ENCODE measurements at places on chromosomes 12 and 14.

GRCh38 chr12:13443028-13443427 lies 246.5 kb downstream of the EMP1 start:
- DNase-seq = no peak

DNA sequence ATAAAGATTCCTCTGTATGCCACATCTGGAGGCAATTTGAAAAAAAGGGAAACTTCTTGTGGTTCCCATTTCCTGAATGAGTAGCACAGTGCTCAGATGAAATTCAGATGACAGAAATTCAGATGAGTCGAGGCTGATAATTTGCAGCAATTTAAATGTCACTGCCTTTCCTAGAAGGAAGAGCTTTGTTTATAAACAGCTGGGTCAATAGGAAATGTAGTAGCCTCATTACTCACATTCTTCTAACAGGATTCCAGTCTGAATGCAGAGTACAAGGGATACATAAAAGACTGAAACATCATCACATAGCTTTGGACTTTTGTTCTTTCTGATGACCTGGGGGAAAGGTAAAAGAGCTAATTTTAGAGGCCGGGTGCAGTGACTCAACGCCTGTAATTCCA lies 11.3 kb upstream of the DACT1 start:
- no peak for DNase-seq

- DNase-seq = no peak
These were observed 62.4 kb upstream of the MED13L start for GRCh38 chr12:116339800-116340371.

DNA sequence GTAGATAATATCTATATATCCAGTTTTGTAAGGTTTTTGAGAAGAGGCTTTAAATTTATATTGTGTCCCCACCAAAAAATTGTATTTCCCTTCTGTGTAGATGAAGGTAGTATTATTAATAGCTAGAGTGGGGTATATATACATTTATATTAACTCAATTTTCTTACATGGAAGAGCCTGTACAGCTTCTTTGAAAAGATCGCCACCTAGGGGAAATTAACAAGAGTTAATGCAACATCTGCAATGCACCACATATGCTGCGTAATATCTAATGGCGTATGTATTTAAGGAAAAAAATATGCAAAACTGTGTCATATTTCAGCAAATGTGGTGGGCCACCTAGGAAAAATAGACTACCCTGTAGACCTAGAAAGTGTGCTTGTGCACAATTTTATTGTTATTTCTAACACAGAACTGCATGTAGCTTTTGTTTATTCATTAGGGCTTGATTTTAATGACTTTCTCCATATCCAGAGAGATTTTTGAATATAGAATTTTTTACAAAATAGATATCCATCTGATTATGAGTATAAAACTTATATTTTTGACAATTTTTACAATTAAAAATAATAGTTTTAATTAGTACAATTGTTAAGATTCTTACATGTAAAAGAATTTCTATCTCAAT lies 14.0 kb downstream of the CCER1 start:
- DNase-seq = no peak

- DNase-seq = no peak
These were observed 19.3 kb upstream of the SIX1 start for GRCh38 chr14:60668431-60669112.

DNA sequence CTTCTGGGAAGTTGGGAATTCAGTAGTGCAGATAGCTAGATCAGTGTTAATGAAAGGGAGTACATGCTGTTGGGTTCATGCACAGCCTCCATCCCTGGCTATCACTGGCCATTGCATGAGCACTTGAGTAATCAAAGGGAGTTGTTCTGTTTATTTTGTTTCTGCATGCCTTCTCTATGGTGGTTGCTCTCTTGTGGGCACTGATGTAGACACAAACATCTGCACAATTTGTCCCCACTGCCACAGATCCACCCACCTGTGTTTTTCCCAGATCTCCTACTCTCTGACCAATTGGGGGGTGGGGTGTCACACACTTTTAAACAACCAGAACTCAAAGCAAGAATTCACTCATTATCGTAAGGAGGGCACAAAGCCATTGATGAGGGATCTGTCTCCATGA lies 89.7 kb upstream of the DHRS4 start:
- DNase-seq = no peak

DNA sequence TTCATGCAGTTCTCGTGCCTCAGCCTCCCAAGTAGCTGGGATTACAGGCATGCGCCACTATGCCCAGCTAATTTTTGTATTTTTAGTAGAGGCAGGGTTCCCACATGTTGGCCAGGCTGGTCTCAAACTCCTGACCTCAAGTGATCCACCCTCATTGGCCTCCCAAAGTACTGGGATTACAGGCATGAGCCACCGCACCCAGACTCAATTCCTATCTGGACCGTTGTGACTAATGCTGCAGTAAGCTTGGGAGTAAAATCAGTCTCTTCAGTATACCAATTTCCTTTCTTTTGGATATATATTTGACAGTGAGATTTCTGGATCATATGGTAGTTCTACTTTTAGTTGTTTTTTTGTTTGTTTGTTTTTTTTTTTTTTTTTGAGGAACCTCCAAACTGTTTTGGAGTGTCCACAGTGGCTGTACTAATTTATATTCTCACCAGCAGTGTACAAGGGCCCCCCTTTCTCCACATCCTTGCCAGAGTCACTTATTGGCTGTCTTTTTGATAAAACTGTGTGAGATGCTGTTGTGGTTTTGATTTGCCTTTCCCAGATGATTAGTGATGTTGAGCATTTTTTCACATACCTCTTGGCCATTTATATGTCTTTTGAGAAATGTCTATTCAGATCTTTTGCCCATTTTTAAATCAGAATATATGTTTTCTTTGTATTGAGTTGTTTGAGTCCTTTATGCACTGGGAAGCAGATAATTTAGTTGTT lies 37.3 kb upstream of the EVL start:
- no peak for DNase-seq

GRCh38 chr14:100069161-100069800 lies 4.1 kb downstream of the EVL start:
- no peak for DNase-seq

DNA sequence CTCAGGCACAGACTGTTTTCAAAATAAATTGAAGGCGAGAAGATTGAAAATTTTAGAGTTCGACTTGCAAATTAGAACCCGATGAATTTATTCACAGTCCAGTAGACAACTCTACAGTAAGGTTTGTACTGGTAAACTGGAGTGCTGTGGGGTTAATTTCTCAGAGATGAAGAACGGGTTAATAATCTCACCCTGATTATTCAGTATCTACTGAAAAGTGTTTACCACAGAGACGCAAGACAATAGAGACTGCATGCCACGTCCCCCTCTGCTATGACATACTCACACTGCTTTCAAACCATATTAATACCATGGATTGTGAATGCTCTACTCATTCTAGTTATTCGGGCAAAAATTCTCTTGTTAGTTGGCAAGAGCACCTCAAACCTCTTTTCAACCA lies 36.1 kb downstream of the CFL2 start:
- DNase-seq = no peak

GRCh38 chr12:62660756-62661155 lies 194.1 kb downstream of the MON2 start:
- DNase-seq = no peak

- DNase-seq = no peak
These were observed 16.4 kb upstream of the RNASE4 start for GRCh38 chr14:20667957-20668356.

- no peak for DNase-seq
These were observed 161.7 kb downstream of the SPTSSA start for GRCh38 chr14:34300330-34300729.

DNA sequence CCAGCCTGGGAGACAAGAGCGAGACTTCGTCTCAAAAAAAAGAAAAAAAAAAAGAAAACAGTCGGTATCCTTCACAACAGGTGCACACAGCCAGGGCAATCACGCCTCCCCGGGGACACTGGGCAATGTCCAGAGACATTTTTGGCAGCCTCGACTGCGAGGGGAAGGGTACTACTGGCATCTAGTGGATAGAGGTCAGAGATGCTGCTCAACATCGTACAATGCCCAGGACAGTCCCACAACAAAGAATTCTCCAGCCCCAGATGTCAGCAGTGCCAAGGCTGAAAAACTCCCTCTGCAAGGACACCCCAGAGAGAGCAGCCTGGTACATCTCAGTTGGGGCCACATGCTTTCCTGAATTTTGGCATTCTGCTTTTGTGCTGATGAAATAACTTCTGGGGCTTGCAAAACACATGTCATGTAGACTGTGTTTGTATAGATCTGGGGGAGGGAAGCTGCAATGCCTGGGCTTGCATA lies 21.5 kb downstream of the ALDH2 start:
- no peak for DNase-seq

DNA sequence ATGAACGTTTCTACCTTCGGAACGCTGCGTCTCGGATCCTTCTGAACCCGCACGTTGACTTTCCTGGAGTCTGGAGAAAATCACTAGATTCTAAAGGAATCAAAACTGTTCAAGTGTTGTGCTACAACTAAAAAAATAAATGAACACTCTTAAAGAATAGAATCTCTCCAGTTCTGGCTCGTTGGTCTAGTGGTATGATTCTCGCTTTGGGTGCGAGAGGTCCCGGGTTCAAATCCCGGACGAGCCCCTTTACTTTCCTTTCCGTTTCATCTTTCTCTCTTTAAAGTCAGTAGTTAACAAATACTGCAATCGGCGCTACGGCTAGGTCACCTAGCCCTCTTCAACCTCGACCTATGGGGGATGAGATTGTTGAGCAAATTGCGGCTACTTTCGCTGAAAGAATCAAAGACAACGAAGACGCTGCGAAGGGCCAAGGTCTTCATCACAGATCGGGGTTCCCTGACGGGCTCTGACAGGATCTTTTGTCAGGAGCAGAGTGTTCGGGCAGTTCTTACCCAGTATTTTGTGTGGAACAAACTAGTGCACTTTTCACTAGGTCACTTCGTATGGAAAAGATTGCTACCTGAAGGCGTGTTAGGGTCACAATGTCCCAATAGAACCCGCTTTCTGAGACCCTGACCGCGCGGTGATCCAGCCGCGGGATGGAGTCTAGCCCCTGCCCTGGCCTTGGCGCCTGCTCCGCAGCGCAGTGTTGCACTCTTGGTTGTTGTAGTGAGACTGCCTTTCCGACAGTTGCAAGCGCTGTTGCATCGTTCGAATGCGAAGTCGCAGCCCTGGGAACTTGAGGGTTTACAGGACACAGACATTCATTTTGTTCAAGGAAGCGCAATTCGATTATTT lies 8.4 kb downstream of the OR6S1 start:
- peak; percentile 61 for DNase-seq

DNA sequence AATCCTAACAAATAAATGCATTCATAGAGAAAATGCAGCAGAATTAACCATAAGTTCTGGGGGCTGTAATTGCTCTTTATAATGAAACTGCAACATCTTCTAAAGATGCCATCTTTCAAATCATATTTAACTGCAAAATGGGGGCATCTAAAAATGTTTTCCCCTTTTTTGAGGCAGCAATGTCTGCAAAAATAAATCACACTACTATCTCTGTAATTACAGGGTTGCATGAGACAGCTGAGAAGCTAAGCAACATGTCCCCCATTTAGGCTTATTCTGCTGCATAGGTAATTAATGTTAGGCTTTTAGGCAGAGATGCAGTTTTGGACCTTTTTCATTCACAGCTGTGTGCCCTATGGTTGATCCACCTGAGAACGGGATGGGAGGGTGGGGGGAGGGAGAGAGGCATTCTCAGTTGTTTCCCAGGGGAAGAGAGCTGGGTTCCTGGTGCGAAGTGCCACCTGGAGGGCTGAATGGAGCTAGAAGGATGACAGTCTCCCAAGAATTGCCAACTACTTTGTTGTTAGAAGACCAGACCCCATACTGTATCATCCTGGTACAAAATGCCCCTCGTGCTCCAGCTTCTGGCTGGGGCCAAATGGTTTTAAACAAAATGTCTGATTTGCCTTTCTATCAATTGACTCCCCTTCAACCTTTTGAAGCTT lies 154.2 kb downstream of the APAF1 start:
- DNase-seq = no peak

GRCh38 chr12:48995086-48995879 lies 3.9 kb downstream of the DDN start:
- no peak for DNase-seq

DNA sequence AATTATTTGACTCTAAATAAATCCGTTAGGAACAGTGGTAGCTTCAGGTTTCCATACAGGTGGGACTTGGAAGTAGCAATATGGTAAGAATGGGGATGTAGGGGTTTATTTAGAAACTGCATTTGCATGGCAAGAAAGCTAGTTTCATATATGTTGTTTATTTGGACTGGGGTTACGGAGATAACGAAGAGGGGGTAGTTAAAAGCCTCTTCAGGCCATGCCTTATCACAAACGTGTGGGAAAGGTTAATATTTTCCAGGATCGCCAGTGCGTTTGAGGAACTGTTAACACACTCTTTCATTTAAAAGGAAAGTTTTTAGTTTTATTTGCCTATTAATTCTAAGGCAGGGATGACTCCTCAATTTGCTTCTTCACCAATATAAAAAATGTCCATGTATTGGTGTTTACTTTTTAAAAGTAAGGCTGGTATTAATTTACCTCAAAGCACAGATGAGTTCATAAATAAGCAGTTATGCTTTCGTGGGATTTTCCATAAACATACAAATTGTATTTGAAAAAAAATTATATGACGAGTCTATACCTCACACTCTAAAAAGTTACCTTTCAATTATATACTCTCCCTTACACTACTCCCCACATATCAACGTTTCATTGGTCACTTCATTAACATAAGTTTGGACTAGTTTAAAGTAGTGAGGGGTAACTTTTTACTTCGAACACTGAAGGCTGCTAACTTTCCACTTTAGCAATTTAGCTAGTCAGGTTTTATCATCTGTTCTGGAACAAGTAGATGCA lies 814 bp downstream of the RAB2B start:
- no peak for DNase-seq

GRCh38 chr12:80401191-80401590 lies 42.8 kb upstream of the PTPRQ start:
- DNase-seq = no peak

DNA sequence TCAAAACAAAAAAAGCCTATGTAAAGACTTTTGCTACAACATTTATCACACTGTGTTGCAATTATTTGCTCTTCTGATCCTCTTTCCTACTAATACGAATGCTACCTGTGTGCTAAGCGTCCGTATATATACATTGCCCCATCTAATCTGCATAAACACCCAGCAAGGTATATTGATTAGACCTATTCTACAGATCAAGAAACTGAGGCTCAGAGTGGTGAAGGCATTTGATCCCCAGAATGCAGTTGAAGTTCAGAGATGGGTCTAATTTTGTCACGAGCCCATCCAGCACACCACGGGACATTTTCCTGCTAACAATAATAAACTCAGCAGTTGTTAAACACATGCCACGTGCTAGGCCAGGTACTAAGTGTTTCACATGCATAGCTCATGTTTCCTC lies 25.1 kb upstream of the CORO1C start:
- no peak for DNase-seq

DNA sequence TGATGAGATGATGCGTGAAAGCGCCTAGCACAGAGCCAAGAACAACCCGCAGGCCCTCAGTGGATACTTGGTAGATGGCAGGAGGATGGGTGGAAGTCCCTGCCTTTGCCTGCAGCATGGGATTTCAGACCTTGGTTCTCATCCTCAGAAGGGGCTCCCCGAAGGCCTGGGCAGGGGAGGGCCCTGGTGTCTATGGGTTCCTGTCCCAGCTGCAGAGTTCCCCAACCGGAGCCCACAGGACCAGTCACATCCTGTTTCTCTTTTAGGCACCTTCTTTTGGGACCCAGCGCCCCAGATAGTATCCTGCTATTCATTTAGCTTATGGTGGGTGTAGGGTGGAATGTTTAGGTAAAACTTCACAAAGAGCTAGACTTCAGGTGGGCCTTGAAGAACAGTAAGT lies 55.5 kb downstream of the CALM1 start:
- DNase-seq = no peak

Measured in naive thymus-derived CD4-positive, alpha-beta T cell (primary cell).